ENCODE measurements at places on chromosomes 4 and X. TPM values are rescaled to one million over a fixed set of nuclear protein-coding genes. Genes with fewer than 3 reads are reported as not detected.

DNA sequence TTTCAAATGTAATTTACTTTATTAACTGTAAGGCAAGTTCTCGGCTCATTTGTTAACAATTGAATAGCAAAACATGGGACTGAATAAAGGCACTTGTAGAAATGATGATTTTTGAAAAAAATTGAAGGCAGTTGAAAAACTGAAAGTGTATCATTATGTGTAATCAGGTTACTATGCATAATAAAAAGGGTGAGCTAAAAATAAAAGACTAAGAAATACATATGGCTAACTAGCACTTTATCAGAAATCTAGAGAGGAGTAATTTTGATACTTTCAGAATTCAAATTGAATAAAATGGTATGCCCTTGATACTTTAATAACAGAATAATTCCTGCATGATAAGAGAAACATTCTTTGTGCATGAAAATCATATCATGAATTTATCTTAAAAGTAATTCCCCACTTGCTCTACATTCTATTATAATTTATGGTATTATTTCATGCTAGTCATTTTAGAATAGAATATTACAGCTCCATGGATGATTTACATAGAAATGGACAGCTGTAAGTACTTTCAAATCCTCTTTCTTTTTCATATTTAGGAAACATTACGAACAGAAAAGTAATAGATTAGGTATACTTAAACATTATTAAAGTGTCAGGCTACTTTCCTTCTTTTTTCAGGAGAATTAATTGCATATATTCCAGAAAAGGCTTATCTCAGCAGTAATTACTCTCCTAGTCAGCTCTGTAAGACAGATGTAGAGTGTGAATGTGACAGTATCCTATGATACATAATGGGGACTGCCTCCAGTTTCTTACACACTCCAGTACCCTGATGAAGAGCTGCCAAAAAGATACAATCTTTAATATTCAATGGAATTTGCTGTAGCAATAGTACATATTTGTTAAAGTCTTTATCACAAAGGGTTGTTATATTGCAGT lies 697.3 kb downstream of the CCSER1 start:
- no peak for DNase-seq

DNA sequence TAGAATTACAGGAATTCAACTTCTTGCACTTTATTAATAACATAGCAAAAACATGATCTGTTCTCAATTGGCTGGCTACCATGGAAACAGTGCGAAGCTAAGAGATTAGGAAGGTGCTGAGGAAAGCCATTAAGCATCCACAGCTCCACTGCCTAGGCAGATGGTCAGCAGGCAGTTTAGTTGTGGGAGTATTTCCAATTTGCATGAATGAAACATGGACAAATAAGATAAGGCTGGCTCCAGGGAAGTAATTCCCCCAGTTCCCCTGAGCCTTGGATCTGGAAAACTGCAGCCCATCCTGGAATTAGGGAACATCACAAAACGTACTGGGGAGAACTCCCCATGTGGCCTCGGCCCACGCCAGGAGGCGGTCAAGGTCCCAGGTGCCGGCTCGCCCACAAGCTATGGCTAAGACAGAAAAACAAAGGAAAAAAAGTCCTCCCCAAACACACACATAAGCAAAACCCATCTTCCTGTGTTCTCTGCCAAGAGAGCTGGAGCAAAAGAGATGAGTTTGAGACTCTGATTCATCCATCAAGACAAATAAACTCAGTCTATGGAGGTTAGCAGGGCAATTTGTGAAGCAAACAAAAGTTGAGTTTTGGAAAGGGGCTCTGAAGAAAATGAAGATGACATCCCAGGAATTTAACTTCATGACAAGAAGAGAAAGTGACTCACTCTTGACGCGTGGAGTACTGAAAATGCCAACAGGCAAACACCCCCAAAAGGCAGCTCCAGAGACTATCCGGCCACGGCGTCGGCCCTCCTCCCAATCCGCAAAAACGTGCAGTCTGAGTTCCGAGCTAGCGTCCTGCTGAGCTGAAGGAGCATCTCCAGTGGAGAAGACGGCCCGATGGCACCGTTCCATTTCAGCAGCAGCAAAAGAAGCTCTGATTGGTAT lies 45.1 kb downstream of the IGFBP7 start:
- DNase-seq, result no peak

Gene EPGN
- total RNA-seq, result not detected

Gene ARSJ
- total RNA-seq, result 0.17 TPM

- no peak for DNase-seq
Measured at GRCh38 chr4:153787575-153787974, 1.3 kb downstream of the SFRP2 start.

Gene FANCB
- total RNA-seq, result 3.4 TPM

Gene RHOXF2B
- total RNA-seq, result not detected

DNA sequence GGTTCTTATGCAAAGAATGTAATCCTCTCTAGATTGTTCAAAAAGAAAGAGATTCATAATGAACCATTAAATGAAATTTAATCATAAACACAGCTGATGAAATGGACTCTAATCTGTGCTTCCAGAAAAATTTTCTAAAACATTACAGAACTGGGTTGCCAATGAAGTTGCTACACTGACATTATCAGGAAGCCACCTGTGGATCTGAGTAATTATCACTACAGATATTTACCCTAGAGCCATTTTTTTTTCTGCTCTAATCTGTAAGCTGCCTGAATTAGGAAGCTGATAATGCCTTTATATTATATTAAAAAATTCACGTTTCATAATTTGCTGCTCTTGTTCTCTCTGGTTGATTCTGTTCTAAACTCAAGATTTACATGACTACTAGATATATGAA lies 380.1 kb downstream of the GRIA2 start:
- DNase-seq, result no peak

- DNase-seq, result no peak
Measured at GRCh38 chr4:171710743-171711142, 102.5 kb upstream of the GALNTL6 start.

GRCh38 chr4:126341927-126342326 lies 1027.2 kb downstream of the FAT4 start:
- no peak for DNase-seq
